Mammary epithelial cell (primary cell): ENCODE measurements at places on chromosomes 11 and 22. TPM values are rescaled to one million over a fixed set of nuclear protein-coding genes. Genes with fewer than 3 reads are reported as not detected.

GRCh38 chr11:21398195-21398594 is 728.8 kb downstream of the NELL1 start:
- DNase-seq = no peak

DNA sequence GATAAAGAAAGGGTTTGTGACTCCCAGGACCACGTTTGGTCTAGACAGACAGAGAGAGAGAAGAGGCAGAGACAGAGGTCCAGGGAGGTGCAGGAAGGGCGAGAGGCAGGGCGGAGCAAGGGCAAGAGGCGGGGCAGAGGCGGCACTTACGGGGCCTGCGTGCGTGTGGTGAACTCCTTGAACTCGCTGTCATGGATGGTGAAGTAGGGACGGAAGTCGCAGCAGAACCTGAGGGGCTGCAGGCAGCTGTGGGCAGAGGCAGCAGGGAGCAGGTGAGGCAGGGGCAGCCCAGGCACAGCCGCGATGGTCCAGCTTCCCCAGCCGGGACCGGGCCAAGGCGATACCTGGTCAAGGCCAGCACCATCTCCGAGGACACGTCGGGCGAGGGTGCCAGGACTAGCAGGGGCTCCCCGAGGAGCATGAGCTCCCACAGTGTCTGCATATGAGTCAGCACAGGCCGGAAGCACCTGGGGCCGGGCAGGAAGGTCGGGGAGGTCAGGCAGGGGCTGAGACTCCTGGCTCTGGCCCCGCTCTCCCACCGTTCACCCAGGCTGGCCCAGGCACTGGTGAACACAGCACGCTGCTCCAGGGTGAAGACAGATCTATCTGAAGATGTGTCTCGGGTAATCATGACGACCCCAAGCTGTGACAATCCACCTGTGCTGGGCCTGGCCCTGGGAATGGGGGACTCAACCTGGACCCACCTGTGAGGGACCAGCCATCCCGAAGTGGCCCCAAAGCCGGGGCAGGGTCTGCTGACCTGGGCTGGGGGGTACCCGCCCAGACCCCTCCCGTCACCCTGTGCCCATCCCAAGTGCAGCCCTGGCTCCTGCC is 7.2 kb upstream of the PLXNB2 start:
- no peak for DNase-seq

- DNase-seq = no peak
Observed at GRCh38 chr11:24373516-24373915, 123.3 kb upstream of the LUZP2 start.

LARGE1 gene
- total RNA-seq = 10.9 and 14.6 TPM in 2 replicates

SAA4 gene
- not detected in 2 replicates for total RNA-seq

RAB38 gene
- 55.8 TPM for total RNA-seq

OR5AK2 gene
- not detected in 2 replicates for total RNA-seq
